NCI-H748 treated with DMSO at 0.1 percent for 48 hours (cell line): ENCODE measurements at places on chromosomes 7 and 10.

DNA sequence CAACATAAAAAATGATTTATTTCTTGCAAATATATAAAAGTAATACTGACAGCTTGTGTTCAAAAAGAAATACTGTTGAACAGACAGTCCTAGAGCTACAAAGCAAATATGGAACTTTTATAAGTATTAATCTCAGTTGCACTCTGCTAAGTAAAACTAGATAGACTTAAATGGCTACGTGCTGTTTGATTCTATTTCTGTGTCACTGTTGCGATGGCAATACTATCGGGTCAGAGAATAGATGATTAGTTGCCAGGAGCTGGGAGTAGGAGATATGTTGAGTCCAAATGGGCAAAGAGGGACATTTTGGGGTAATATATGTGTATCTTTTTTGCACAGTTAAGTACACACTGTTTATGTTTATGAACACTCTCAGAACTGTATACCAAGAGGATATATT, 41.1 kb upstream of the VWDE start:
- no peak for DNase-seq

- no peak for DNase-seq
These were observed 72.1 kb downstream of the DNMBP start for GRCh38 chr10:99937630-99938029.

DNA sequence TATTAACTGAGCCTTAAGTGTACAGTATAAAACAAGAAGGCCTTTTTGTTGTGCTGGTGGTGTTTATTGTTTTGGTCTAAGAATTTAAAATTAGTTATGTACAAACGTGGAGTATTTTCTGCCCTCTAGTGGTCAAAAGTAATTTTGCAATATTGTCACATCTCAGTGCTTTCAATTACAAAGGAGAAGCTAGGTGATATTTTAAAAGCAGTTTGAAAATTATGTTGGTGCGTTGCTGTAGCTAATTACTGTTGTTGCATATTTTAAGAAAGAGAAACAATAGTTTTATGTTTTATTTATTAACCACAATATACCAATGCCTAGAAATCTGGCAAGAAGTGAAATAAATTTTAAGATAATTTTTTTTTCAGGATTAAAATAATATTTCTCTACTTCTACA, 11.4 kb downstream of the NPVF start:
- peak; percentile 33 for DNase-seq

DNA sequence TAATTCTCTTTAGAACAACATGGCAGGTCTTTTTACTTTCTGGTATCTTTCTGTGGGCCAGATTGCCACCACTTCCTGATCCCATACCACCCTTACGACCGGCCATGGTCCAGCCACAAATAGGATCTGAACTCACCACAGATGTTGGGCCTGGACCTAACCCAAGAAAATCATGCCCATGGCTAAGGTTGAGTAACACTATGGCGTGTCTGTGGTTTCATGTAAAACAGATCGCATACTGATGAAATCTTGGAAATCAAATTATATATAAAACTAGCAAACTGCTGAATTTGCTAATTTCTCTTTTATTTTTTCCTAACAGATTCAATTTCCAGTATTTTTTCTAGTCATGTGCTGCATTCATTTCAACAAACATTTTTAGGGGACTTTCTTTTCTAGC, 77.2 kb downstream of the CH25H start:
- DNase-seq = no peak

DNA sequence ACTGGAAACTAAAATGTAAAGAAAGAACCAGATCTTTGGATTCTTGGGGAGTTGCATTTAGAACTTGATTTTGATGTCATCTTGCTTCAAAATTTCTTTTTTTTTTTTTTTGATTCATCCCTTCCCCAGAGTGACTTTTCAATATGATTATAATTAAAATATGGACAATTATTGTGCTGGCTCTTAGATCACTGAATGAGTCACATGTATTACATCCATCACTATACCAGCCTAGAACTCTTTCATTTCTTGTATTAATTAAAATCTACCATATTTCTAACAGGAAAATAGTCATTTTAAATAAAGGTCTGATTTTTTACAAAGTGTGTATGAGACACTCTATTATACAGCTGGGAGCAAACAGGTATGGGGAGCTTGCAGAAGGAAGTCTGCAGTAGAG, 269.5 kb upstream of the AKR1E2 start:
- DNase-seq = no peak
